ENCODE measurements at places on chromosomes 3 and 15.

GRCh38 chr3:81581966-81582599 is 179.4 kb downstream of the GBE1 start:
- no peak for DNase-seq

- DNase-seq, result no peak
Measured at GRCh38 chr15:56017920-56018319, 24.5 kb upstream of the NEDD4 start.

- no peak for DNase-seq
Measured at GRCh38 chr15:67745073-67746006, 80.0 kb upstream of the SKOR1 start.

DNA sequence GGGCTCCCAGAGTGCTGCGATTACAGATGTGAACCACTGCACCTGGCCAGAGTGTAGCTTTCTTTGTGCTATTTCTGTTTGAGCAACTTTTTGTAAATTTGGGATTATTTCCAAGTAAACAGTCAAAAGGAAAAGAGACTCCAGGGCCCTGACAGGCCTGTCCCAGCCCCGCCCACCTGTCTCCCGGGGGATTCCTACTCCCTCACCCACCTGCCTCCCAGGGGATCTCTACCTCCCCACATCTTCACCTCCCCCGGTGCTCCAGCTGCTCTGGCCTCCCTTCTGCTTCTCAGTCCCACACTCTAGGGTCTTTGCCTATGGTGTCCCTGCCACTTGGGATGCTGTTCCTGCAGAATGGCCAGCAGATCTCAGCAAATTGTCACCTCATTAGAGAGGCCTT is 7.0 kb downstream of the RHCG start:
- no peak for DNase-seq

DNA sequence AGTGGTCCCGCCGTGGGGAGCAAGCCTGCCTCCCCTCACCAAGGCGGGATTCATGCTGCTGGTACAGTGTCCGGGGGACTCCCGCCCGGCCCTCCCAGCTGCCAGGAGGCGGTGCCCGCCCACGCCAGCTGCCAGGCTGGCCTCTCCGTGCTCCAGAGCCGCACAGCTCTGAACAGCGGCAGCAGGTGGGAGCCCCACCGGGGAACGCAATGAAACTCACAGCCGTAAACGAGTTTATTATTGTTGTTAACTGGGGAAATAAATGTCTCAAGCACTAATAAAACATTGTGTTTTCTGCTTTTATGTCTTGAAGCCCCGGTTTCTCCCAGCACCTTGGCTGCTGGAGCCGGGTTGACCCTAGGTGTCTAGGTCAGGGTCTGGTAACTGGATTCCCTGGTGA is 317.7 kb upstream of the TLE3 start:
- no peak for DNase-seq

GRCh38 chr15:67997996-67998395 is 56.1 kb upstream of the PIAS1 start:
- no peak for DNase-seq

DNA sequence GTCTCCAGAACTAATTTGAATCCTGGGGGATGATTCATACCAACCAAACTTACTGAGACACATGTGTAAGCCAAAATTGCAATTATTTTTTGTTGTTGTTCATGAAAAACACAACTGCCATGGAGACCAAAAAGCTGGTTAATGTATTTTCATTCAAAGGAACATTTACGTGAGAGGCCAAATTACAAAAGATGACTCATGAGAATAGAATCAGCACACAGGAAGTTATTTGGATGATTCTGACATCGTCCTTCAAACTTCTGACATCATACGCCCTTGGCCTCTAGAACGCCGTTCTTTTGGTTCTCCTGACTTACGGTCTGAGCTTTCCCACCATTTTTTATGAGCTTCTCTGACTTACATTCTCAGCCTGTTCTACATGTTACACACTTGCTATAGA is 3.0 kb upstream of the ZNF280D start:
- DNase-seq, result no peak

- DNase-seq, result no peak
Measured at GRCh38 chr15:72971766-72972165, 80.5 kb upstream of the NEO1 start.

GRCh38 chr3:81874738-81875137 is 113.3 kb upstream of the GBE1 start:
- DNase-seq, result no peak

GRCh38 chr3:15300323-15301078 is 31.9 kb downstream of the SH3BP5 start:
- DNase-seq, result no peak

- no peak for DNase-seq
Measured at GRCh38 chr3:165642761-165643420, 194.3 kb downstream of the BCHE start.

DNA sequence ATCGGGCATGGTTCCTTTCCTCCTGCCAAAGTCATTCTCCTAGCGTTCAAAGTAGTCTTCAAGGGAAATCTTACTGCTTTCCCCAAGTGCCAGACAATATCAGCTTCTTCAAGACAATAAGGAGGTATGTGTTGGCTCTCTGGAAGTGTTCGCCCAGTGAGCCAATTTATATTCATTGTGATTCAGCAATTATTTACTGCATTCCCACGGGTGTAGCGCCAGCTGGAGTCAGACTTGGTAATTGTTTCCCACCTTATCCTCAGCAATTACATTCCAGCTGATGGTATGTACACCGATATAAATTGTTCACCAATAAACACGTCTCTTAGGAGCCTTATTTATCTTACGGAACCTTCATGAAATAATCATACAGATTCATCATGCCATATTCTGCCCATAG is 103.6 kb upstream of the CTNNB1 start:
- DNase-seq, result no peak

DNA sequence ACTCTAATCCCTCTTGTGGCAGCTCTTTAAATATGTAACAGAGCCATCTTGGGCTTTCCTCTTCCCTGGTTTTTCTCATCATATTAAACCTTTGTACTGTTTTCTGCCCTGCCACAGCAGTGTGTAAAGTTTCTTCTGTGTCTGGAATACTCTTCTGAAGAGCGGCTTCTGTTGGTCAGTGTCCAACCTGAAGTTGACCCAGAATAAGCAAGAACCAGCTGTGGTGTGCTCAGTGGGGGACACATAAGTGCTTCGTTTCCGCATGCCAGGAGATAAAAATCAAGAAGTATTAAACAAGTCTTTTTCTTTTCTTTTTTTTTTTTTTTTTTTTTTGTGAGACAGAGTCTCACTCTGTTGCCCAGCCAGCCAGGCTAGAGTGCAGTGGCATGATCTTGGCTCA is 173.2 kb upstream of the CHRM5 start:
- DNase-seq, result no peak

GRCh38 chr15:39682366-39682765 is 100.3 kb downstream of the FSIP1 start:
- DNase-seq, result no peak

DNA sequence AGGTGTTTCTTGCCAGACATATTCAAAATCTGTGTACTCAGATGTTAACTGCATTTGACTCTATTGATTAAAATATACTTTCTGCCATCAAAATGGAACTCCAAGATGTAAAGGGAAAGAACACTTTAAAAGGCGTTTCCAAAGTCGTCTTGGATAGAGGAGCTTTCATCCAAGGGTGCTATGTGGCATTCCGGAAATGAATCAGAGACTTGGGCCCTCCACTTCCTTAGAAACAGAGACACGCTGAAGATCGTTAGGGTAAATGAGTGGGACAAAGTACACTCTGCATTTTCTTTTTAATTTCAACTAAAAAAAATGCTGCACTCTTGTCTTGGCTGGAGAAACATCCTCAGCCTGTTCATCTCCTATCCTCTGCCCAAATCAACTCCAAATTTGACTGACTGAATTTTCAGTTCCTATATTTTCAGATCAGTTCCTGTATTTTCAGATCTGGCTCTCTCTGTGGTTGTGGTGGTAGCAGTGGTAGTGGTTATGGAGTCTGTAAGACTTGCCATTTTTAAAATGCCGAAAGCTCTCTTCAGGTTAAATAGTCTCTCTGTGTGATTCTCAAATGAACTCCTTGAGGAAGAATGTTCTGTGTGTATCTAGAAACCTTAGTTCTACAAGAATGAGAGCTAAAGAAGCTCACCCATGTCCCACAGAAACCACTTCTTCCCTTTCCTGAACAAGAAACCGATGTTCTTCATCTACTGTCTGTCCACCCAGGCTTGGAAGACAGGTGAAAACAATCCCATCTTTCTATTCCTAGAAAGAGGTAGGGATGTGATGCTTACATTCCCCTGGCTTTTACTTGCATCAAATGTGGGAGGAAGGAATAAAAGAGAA is 156.8 kb upstream of the ICE2 start:
- no peak for DNase-seq

DNA sequence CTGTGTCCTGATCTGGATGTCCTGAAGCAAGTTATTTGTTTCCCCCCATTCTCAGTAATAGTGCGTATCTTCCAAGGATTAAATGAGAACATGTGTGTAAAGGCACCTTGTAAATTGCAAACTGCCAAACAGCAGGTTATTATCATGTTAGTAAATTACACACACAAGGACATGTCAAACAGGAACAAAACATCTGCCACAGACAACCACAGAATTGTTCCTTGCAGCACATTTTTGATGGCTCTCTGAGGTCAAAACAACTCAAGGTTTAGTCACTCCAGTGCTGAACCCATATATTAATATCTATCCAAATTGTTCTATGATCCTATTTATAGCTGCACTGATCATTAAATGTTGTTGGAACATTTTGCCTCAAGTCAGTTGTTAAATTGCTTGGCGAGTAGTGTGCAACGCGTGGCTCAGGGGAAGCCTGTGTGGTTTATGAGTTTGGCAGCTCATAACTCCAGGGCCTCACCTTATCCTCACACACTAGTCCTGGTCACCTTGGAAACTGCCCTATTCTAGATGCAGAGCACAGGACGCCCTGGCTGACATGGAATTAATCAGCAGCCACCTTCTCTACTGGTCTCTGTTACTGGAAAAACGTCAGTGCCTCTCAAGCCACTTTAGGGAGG is 46.3 kb upstream of the CDV3 start:
- DNase-seq, result no peak

DNA sequence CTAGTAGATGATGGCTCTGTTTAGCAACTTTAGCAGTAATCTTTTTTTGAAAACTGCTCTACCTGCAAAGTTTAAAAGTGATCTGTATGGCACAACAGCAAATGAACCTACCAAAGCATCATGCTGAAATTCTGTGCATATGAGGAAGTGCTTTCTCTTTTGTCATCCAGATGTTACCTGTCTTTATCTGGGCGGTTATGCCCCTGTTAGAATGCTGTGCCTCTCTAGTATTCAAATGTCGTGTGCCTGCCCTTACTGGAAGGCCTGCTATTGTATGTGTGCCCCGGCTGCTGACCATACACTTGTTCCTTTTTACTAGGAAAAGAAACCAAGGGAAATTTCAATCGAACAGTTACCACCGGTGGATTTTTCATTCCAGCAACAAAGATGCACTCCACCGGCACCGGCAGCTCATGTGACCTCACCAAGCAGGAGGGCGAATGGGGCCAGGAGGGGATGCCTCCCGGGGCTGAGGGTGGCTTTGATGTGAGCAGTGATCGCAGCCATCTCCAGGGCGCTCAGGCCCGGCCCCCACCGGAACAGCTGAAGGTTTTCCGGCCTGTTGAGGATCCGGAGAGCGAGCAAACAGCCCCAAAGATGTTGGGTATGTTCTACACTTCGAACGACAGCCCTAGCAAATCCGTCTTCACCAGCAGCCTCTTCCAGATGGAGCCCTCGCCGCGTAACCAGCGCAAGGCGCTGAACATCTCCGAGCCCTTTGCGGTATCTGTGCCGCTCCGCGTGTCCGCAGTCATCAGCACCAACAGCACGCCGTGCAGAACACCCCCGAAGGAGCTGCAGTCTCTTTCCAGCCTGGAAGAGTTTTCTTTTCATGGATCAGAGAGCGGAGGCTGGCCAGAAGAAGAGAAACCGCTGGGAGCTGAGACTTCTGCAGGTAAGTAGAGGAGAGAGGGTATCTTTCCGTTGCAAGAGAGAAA is 61.6 kb downstream of the TMEM39A start:
- no peak for DNase-seq

GRCh38 chr15:92885224-92886041 is 14.7 kb upstream of the CHD2 start:
- no peak for DNase-seq

DNA sequence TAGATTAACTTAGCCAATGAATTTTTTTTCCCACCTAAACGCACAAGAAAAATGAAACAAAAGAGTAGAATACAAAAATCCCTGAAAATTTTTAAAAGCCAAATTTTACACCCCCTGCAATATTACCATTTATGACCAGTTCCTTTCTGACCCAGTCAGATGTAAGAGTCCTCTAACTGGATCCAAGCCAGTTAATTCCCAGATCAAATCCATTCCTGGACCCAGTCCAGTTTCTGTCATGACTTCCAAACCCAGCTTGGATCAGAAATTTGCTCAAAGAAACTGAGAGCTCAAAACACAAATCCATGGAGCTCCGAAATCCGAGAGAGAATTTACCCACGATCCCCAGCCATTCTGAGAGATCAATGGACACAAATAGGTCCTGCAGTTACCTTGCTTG is 17.0 kb upstream of the ALDH1L1 start:
- DNase-seq, result no peak

DNA sequence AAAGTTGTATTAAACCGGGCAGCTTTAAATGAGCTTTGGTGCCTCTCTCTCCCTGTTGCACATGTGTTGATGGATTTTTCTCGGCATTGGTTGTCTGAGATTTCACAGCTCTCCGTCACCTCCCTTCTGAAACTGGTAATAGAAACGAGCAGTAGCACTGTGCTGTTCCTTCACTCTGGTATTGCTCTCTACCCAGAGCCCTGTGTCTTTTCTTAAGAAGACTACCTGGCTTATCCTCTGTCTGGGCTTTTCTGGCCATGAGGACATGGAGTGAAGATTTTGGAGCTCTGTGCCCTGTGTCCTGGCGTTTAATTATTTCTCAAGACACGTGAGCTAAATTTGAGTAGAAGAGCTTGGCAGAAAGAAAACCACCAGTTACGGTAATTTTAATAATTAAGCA is 209.6 kb upstream of the EIF1B start:
- no peak for DNase-seq

- DNase-seq, result no peak
Measured at GRCh38 chr3:187628169-187628568, 42.0 kb downstream of the SST start.

DNA sequence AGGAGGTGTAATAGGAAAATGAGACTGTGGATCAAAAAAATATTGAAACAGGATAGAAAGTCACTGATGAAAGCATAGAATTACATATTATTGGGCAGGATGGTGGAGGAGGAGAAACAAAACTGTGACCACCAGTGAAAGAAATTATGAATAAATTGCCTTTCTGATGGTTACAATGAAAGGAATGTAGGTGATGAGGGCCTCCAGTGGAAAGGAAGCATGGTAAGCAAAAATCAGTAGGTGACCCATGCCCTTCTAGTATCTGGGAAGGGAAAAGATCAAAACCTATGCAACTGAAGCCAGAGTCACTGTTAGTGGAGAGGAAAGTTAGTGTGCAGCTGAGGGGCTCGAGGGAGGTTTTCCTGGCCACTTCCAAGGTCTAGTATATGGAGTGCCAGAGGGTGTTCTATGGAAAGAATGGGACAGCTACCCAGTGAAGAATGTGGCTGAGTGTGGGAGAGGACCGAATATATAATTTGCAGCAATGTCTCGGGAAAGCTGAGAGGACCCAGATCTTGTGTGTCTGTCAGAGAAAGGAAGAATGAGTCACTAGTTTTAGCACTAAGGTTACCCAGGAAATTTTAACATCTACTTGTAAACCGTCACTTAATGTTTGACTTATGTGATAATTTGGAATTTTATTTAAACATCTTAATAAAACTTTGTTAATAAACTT is 146.2 kb downstream of the NFKBIZ start:
- DNase-seq, result no peak

All from T-helper 9 cell (primary cell).